Lower lobe of right lung (tissue), 2 donors: ENCODE measurements at places on chromosomes 4 and X.

- DNase-seq: no peak
Observed at GRCh38 chr4:124899997-124900396, 187.5 kb upstream of the ANKRD50 start.

GRCh38 chrX:46683048-46683447 is 75.9 kb downstream of the SLC9A7 start:
- DNase-seq: no peak

DNA sequence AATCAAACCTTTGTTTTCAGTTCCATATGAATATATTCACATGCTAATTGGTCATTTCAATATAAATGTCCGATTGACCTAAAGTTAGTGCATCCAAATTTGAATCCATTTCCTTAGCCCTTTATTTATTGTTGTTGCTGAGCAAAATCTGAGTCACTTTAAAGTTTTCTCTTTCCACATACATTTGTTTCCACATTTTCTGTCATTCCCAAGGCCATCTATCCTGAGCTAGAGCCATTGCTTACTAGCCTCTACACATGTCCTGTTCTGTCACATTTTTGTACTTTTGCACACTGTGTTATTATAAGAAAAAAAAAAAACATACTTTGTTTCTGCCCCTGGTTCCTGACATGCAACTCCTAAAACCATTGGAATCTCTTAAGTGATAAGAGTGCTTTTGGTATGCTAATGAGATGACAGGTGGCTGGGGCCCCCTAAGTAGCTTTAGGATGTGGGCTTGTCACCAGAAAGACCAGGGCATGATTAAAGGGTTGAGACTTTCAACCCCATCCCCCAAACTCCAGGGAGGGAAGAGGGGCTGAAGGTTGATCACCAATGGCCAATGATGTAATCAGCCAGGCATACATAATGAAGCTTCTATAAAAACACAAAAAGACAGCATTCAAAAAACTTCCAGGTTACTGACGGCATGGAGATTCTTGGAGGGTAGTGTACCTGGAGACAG is 353.3 kb upstream of the MAGEB16 start:
- DNase-seq: no peak

- no peak for DNase-seq
Observed at GRCh38 chrX:46234775-46235174, 310.4 kb downstream of the ZNF674 start.

DNA sequence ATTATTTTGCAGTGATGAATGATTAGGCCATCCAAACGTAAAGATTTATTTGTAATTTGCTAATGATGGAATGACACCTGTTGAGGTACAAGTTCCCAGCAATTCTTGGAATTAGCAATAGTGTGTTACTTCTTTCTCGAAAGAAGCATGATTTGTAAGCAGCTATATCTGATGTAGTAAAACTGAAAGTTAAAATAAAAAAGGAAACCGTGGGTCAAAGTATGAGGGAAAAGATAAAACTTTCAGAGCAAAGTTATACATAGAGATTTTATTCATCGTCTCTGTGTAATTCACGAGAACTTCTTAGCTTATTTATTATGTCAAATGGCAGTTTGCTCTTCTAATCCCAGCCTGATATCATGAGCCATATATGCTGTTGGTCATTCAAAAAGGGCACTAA is 59.0 kb downstream of the NFKB1 start:
- no peak for DNase-seq

- DNase-seq: no peak
Observed at GRCh38 chr4:1116838-1117237, 3.5 kb upstream of the RNF212 start.

DNA sequence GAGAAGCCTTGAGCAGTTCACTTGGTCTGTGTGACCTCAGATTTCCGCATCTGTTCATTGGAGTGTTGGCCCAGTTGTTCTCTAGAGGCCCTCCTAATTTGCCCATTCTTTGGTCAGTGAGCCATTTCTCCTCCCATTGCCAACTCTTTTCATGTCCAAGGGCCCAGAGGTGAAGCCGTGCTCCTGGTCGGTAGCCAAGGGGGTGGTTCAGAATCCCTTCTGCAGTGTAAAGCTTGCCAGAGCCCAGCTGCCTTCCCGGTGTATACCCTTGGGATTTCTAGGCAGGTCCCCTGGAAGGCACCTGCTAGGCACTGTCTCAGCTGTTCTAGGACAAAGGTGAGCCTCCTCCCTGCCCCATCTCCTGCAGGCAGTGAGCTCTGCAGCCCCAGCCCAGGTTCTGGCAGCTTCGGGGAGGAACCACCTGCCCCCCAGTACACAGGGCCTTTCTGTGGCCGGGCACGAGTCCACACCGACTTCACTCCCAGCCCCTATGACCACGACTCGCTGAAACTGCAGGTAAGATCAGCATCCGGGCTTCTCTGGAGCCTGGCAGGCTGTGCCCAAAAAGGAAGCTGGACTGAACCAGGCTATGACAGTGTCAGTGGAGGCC is 12.3 kb downstream of the SASH3 start:
- DNase-seq: no peak
